ENCODE measurements at places on chromosomes 6 and 20. TPM values are rescaled to one million over a fixed set of nuclear protein-coding genes. Genes with fewer than 3 reads are reported as not detected.

DNA sequence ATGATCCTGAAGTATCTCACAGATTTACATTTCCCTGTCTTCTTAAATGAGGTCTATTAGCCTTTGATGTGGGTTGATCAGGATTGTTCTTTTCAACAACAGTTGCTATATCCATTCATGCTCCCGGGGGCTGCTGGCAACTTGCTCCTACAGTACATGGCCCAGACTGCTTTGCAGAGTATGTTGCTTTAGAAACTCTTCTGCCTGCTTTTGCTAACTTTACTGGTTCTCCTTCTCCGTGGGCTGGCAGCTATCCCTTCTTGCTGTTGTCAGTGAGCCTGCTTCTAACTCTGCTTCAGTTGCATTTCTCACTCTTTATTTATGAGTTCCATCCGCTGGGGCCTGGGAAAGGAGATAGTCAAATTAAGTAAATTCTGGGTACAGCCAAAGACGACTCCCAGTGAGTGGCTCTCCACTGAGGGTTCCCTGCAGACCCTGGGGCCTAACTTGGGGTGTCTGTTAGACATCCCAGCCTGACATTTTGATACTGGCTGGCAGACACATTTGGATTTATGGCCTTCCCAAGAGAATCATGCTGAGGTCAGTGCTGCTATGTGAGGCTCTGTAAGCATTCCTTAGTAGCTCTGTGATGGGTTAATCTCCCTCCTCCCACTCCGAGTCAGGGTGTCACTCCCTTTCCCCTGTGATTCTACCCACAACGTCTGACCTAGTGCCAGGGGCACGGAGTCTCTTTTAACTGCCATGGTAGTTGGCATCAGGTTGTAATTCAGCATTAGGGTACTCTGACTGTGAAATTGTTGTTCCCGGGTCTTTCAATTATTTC lies 73.6 kb downstream of the SLX4IP start:
- H3K27ac ChIP-seq: peak overlapping the region; percentile 15
- no peaks in the 10 kb centered on the region for H3K27me3 ChIP-seq
- no peak overlapping the region for H3K4me3 ChIP-seq
- H3K4me1 ChIP-seq: peaks cover 18% of the 10 kb centered on the region
- no peaks in the 10 kb centered on the region for H3K36me3 ChIP-seq
- DNase-seq: peak; percentile 63

DNA sequence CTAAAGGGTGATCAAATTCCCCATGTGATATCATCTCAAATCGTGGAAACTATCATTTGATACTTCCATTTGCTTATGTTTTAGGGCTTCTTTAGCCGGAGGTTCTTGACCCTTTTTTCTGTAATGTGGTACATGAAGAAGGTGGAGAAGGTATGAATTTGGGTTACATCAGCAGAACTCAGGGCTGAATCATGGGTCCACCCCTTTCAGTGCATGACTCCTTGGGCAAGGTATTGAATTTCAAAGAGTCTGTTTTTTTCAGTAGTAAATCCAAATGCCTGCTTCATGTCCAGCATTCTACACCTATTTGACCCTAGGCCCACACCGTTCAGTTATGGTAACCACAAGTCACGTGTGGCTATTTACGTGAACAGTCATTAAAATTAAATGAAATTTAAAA lies 30.6 kb upstream of the QKI start:
- H3K36me3 ChIP-seq: no peaks in the 10 kb centered on the region
- no peak for DNase-seq
- H3K4me3 ChIP-seq: no peak overlapping the region
- H3K27me3 ChIP-seq: no peaks in the 10 kb centered on the region
- H3K4me1 ChIP-seq: no peaks in the 10 kb centered on the region
- H3K27ac ChIP-seq: no peak overlapping the region

DNA sequence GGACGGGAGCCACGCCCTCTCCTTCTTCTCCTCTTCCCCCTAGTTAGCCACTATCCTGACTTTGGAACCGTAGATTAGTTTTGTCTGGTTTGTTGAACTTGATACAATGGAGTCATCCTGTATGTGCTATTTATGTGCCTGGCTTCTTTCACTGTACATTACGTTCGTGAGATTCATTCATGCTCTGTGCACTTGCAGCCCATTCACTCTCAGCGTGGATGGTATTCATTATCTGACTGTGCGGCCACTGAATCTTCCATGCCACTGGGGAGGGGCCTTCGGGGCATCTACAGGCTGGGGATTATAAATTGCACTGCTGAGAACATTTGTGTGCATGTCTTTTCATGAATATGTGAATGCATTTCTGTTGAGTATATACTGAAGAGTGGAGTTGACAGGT lies 262.5 kb downstream of the CDH26 start:
- no peak overlapping the region for H3K4me3 ChIP-seq
- no peaks in the 10 kb centered on the region for H3K4me1 ChIP-seq
- H3K36me3 ChIP-seq: no peaks in the 10 kb centered on the region

DNA sequence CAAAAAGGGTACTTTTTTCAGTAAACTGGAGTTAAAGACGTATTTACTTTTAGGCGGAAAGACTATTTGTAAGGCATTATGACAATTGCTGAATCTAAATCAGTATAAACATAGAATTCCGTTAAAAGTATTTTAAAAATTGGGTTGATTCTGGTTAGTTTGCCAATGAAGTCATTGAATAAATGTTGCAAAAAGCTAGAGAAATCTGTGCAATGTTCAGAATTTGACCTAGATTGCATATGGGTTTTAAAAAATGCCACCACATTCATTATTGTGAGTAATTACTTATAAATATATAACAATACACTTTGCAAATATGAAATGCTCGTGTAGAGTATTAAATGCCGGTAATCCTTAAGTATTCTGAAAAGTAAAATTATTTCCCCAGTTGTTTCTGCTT lies 116.5 kb upstream of the EEF1E1 start:
- no peaks in the 10 kb centered on the region for H3K36me3 ChIP-seq
- no peaks in the 10 kb centered on the region for H3K4me1 ChIP-seq
- no peaks in the 10 kb centered on the region for H3K27me3 ChIP-seq
- H3K27ac ChIP-seq: no peak overlapping the region
- no peak overlapping the region for H3K4me3 ChIP-seq

- no peak overlapping the region for H3K4me3 ChIP-seq
- no peaks in the 10 kb centered on the region for H3K27me3 ChIP-seq
- no peak for DNase-seq
Measured at GRCh38 chr6:101640131-101640530, 246.6 kb downstream of the GRIK2 start.

DNA sequence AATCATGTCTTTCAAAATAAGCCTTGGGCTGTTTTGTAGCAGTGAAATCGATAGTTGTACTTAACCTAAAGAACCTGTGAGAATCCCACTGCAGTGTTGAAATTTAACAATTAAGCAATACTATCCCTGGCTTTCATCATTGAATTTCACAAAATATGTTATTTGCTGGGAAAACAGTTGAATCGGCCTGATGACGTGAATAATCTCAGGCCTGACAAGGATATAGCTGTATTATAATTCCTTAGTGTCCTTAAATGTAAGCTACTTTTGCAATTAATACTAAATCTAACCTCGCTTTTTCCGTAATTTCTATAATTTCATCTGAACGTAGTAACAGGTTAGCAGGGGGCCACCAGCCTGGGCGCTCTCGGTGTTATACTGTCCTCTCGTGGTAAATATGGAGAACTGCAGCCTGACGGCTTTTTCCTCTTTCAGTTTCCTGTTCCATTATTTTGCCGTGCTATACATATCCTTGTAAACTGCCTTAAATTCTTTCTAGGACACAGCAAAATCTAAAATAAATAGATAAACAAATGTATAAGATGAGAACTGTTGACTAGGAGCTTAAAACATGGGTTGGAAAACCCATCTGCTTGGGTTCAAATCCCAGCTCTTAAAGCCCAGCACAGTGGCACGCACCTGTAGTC lies 24.0 kb downstream of the MTFR2 start:
- DNase-seq: peak; percentile 70
- peak overlapping the region; percentile 3 for H3K27ac ChIP-seq
- no peaks in the 10 kb centered on the region for H3K36me3 ChIP-seq
- no peaks in the 10 kb centered on the region for H3K27me3 ChIP-seq
- peak overlapping the region; percentile 78 for H3K4me3 ChIP-seq

DNA sequence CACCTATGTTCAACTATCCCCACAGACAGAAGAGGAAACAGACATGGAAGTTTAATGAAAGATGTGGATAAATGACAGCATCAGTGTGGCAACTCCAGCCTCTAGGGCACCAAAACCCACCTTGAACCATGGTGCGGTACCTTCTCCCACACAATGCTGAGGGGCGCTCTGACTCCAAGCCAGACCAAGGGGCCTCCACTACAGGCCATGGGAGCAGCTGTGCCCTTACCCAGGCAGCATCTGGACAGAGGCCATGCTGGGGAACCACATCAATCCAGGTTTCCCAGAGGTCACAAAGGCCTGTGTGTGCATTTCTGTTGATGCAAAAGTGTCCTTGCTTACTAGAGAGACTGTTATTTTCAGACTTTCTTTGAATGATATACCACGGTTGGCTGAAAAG lies 4.1 kb downstream of the PRR18 start:
- H3K36me3 ChIP-seq: no peaks in the 10 kb centered on the region
- peaks cover 12% of the 10 kb centered on the region for H3K27me3 ChIP-seq
- no peak overlapping the region for H3K4me3 ChIP-seq
- no peak overlapping the region for H3K27ac ChIP-seq

GRCh38 chr6:22882581-22882980 lies 313.2 kb downstream of the HDGFL1 start:
- H3K27ac ChIP-seq: no peak overlapping the region
- H3K4me3 ChIP-seq: no peak overlapping the region
- H3K36me3 ChIP-seq: no peaks in the 10 kb centered on the region
- no peaks in the 10 kb centered on the region for H3K4me1 ChIP-seq
- DNase-seq: no peak
- H3K27me3 ChIP-seq: no peaks in the 10 kb centered on the region

DNA sequence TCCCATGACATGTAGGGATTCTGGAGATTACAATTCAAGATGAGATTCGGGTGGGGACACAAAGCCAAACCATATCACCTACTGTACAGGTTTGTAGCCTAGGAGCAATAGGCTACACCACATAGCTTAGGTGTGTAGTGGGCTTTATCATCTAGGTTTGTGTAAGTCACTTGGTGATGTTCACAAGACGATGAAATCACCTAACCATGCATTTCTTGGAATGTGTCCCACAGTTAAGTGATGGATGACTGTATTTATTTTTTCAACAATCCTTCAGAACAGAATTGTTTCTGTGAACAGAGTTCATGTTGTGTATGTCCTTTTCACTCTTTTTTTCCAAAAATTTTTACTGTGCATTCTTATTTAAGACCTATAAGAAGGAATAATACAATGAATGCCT lies 76.1 kb downstream of the DTD1 start:
- H3K27me3 ChIP-seq: no peaks in the 10 kb centered on the region
- no peaks in the 10 kb centered on the region for H3K4me1 ChIP-seq
- no peak for DNase-seq

DNA sequence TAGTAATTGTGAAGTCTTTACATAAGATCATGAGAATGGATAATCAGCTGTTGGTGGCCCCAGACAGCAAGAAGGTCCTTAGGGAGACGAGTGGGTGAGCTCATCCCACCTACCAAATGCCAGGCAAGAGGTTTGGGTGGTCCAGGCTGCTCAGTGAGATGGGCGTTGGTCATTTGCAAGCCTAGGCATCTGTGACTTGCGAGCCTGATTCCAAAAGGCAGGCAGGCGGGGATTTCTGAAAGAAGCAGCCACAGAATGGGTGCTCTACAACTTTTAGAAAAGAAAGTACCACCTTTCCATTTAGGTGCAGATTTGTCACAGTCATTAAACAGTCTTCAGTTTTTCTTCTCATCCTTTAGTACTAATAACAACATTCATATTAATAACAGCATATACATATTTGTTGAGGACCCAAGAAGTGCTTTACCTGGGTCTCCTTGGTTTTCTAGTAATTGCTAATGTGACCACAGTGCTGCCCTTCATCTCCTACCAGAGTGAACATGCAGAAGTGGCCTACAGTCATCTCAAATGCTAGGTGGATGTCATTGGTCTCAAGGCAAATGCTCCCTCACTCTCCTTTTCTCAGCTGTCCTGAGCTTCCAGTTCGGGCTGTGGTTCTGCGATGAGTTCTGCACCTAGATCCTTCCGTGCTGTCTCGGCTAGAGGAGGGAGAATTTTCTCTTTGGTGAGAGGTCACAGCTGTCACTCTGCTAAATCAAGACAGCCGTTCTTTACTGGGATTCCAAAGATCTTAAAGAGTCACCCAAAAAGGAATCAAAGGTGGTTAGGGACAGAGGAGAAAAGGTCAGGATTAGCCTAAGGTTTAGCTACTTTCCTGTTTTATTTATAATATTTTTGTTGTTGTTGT lies 2.7 kb downstream of the WRNIP1 start:
- H3K4me3 ChIP-seq: peak overlapping the region; percentile 52
- no peak for DNase-seq
- H3K27me3 ChIP-seq: no peaks in the 10 kb centered on the region
- no peak overlapping the region for H3K27ac ChIP-seq
- H3K36me3 ChIP-seq: peaks cover 4% of the 10 kb centered on the region
- H3K4me1 ChIP-seq: peaks cover 18% of the 10 kb centered on the region

GRCh38 chr6:92906385-92906784 lies 513.0 kb downstream of the EPHA7 start:
- H3K36me3 ChIP-seq: no peaks in the 10 kb centered on the region
- no peaks in the 10 kb centered on the region for H3K27me3 ChIP-seq
- H3K27ac ChIP-seq: no peak overlapping the region
- DNase-seq: no peak
- no peaks in the 10 kb centered on the region for H3K4me1 ChIP-seq

GRCh38 chr6:169169375-169169774 lies 84.3 kb downstream of the THBS2 start:
- H3K4me3 ChIP-seq: no peak overlapping the region
- no peaks in the 10 kb centered on the region for H3K36me3 ChIP-seq
- H3K4me1 ChIP-seq: no peaks in the 10 kb centered on the region

DNA sequence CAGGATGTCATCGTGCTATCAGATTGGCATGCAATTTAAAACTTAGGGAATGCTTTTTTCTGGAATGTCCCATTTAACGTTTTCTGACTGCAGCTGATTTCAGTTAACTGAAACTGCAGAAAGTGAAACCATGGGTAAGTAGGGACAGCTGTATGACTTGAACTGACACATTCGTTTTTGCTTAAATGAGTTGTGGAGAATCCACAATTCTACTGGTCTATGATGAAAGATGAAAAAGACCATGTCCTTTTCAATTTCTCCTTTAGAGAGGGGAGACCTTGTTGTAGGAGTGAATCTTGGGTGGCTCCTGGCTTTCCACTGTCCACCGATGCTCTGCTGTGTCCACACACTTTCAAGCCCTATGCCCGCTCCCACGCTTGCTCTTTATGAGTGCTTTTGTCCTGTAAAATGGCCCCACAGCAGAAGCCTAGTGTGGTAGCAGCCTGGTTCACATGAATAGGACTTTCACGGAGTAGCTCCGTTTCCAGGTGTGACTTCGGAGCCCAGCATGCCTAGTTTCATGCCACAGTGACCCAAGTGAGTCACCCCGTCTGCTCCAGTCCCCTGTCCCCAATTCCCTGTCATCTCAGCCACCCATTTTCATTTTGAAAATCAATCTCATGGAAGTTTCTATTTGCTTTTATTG lies 21.9 kb downstream of the DYNLT1 start:
- no peaks in the 10 kb centered on the region for H3K27me3 ChIP-seq
- no peak overlapping the region for H3K4me3 ChIP-seq
- peaks cover 3% of the 10 kb centered on the region for H3K36me3 ChIP-seq
- no peak for DNase-seq
- H3K4me1 ChIP-seq: no peaks in the 10 kb centered on the region

PTCHD4 gene
- 0.24 TPM for polyA plus RNA-seq
